Fibroblast of skin of back (primary cell): ENCODE measurements at places on chromosomes 13 and 19.

DNA sequence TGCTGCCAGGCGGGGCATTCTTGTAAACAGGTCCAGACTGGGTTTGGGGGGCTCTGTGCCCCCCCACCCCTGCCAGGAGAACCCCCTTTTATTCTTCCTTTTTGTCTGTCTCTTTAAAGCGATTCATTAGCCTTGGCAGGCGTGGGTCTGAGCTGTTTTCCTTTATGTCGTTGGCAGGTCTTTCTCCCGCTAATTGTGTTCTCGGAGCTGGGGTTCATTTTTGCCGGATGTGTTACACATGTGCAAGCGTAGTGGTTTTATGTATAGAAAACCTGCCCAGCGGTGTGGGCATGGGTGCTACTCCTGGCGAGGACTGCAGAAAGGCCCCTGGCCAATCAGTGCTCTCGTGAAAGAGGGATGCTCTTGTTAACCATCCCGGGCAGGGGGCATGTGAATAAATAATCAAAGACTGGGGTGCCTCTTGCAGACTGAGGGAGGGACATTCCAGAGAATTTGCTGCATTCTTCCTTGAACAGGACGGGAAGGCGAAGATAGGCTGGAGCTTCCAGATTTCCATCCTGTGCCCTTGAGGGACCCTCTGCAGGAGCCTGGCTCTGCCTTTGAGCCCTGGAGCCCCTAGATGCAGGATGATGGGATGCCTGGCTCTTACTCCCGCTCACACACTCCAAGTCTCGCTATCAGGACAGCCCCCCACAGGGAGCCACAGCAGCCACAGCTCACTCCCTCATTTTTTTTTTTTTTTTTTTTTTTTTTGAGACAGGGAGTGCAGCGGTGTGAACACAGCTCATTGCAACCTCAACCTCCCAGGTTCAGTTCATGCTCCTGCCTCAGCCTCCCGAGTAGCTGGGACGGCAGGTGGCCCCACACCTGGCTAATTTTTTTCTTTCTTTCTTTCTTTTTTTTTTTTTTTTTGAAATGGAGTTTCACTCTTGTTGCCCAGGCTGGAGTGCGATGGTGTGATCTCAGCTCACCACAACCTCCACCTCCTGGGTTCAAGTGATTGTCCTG, 14.1 kb downstream of the CARM1 start:
- peak; percentile 22 for DNase-seq

GRCh38 chr13:36919171-36919832, 736 bp downstream of the SMAD9 start:
- DNase-seq = peak; percentile 53

DNA sequence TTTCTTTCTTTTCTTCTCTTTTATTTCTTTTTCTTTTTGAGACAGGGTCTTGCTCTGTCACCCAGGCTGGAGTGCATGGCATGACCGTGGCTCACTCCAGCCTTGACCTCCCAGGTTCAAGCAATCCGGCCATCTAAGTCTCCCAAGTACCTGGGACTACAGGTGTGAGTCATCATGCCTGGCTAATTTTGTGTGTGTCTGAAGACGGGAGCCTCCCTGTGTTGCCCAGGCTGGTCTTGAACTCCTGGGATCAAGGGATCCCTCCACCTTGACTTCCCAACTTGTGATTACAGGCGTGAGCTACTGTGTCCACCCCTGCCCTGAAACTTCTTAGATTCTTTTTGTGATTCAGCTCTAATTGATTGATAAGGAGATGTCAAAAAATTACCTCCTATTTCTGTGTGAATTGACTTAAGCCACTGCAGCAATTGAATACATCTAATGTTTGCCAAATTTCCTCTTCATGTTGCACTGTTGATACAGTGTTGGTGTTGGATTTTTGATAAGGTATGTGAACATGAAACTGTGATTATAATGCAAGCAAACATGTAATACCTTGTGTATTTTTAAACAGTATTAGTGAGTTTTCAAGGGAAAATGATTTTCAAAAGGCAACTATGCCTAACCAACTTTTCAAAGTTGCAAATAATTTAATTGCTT, 22.6 kb downstream of the KLF5 start:
- no peak for DNase-seq

- no peak for DNase-seq
Measured at GRCh38 chr19:4210166-4210731, 19.1 kb upstream of the EBI3 start.

DNA sequence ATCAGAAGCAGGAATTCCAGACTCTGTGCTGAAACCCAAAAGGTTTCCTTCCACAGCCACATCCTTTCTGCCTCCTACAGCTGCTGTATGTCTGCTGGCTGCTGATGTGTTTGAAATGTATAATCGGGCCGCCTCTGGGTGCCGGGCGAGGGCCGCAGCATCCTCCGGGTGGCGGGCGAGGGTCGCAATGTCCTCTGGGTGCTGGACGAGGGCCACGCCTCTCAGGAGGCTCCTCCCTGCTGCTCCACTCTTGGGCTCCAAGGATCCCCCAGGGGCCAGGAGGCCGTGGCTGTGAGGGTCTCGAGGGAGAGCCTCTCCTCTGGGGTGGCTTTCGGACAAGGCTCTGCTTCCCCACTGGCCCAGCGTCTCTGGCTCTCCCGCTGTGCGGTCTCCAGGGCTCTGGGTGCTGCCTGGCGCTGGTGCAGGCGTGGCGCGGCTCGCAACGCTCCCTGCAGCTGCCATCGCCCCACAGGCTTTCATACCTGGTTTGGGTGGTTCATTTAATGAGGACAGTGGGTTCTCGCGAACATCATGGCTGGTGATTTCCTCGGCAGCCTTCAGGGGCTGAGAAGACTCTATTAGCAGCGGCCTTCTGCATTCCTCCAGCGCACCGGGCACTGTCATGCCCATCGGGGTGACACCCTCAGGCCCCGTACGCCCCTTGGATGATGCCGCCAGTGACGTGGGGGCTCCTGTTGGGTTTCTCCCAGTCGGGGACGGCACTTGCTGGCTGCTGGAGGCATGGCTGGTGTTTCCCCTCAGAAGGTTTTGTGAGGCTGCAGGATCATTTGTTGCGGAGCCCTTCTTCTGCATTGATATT, 41.8 kb upstream of the GRTP1 start:
- no peak for DNase-seq

- DNase-seq = no peak
Measured at GRCh38 chr13:74027161-74027779, 106.9 kb downstream of the KLF12 start.

DNA sequence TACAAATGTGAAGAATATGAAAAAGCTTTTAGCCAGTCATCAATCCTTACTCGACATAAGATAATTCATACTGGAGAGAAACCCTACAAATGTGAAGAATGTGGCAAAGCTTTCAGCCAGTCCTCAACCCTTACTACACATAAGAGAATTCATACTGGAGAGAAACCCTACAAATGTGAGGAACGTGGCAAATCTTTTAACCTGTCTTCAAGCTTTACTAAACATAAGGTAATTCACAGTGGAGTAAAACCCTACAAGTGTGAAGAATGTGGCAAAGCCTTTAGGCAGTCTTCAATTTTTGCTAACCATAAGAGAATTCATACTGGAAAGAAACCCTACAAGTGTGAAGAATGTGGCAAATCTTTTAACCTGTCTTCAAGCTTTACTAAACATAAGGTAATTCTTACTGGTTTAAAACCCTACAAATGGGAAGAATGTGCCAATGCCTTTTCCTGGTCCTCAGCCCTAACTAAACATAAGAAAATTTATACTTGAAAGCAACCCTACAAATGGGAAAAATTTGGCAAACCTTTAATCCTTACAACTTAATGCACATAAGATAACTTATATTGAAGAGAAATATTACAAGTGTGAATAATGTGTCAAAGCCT, 74.1 kb upstream of the ZNF681 start:
- no peak for DNase-seq

- DNase-seq = peak; percentile 46
Measured at GRCh38 chr13:75139291-75139690, 342.7 kb downstream of the TBC1D4 start.

GRCh38 chr13:58852076-58852475, 1220.5 kb downstream of the PCDH17 start:
- DNase-seq = peak; percentile 30

- DNase-seq = peak; percentile 8
Measured at GRCh38 chr13:59360108-59360507, 803.6 kb downstream of the DIAPH3 start.

DNA sequence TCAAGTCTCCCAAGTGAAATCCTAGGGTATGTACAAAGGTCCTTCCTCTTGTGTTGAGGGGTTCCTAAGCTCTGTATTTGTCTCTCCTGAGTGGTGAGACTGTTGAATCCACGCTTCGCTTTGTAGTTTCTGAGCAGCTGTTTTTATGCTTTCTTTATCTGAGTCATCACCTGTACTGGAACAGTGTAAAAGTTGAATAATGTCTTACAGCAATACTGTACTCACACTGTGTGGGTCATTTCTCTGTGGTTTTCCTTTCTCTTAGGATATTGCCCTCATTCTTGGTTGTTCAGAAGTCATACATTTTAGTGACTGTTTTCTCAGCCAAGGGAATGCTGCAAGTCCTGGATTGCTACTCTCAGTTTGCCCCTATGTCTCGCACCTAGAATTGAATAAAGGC, 1596.6 kb downstream of the SLITRK5 start:
- DNase-seq = no peak

GRCh38 chr13:37148501-37148900, 43.0 kb upstream of the CSNK1A1L start:
- DNase-seq = peak; percentile 55

DNA sequence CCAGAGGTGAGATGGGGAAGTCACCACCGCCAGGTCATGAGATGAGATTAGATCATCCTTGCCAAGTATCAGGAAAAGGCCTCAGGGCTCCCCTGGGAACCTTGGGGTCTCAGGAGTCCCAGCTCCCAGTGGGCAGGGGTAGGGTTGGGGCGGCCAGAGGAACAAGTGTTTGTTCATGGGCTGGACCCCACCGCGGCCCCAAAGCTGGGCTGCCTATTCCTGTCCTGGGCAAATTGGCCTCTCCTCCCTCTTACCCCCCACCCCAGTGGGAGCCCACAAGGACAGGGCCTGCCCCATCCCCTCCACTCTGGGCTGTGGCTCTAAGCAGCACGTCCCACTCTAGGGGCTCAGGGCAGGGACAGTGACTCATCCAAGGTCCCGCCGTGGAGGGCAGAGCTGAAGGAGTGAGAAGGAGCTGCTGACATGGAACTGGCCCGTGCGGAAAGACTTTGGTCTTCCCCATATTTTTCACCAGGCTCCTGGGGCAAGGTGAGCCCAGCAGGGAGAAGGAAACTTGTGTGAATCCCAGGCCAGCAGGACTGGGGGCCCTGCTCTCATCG, 4.0 kb upstream of the HCN2 start:
- DNase-seq = peak; percentile 38

- DNase-seq = no peak
Measured at GRCh38 chr19:49712397-49712859, 21.5 kb downstream of the CPT1C start.

DNA sequence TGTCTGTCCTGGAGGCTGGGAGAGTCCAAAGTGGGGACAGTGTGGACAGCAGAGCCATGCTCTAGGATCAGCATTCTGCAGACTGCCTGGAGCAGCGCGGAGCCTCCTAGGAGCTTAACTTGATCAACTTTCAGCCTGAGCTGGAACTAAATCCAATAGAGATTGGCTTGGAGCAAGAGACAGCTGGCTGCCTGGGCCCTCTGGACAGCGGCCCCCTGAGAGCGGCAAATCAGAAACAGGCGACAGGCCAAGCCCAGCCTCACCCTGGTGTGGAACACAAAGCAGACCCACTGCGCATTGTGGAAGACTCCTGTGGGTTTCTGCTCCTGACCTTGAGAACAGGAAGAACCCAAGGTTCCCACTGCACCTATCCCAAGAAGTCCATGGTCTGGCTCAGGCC, 462.2 kb downstream of the TSHZ3 start:
- no peak for DNase-seq

DNA sequence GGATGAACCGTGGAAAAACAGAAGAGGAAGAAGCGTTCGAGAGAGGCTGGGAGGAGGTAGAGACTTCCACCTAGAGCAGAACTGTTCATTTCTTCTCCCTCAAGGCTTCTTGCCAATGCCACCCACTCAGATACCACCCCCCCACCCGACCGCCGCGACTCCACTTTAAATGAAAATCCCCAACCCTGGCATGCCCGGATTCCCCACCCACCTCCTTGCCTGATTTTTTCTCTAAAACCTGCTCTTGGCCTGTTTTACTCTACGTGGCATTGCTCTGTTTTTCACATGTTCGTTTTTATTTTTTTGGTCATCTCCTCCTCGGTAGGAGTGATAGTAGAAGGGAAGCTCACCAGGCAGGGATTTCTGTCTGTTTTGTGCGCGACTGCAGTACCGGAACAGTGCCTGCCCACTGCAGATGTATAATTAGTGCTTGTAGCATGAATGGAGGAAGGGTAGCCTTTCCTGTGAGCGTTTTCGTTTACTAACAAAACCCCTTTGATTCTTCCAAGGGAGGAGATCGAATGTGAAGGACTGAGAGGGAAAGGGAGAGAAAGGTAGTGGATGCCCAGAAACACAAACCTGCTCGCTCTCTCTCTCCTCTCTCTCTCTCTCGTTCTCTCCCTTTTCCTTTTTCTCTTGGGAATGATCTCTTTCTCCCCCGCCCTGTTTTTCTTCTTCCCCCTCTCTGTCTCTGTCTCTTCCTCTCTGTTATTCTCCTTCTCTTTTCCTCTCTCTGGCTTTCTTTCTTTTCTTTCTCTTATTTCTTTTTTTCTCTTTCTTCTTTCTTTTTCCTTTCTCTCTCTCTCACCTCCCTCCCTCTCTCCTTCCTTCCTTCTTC, 2.2 kb downstream of the CD70 start:
- DNase-seq = no peak

DNA sequence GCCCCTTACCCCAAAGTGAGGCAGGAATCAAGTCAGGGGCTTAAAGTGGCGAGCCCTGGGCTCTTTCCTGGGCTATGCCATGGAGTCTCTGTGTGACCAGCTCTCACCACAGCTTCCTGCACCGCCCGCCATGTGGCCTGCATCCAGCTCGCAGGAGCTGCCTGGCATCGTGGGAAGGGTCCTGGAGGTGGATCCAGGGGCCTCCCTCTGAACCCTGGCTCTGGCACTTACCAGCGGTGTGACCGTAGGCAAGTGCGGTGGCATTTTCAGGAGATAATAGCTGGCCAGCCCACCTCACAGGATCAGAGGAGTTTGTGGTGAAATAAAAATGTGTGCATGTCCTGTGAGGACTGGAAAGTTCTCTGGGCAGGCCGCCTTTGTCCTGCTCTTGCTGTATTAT, 26.0 kb downstream of the DHRS12 start:
- DNase-seq = no peak

DNA sequence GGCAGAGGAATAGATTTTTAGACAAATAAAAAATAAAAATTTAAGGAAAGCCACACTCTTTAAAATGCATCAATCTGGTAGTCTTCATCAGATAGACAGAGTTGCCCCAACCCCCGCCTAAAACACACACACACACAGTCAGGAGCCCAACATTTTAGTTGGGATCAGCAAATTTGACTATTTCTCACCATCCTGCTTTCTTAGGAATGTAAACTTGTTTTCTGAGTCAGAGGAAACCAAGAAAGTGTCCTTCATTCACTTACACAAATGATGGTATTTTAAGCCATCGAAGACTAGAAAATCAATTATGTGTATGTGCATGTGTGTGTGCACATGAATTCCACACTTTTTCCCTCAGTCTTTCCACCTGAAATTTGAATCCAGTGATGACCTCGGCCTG, 1657.5 kb downstream of the SLITRK1 start:
- no peak for DNase-seq

- no peak for DNase-seq
Measured at GRCh38 chr19:50258918-50259372, 55.5 kb downstream of the MYH14 start.

- DNase-seq = no peak
Measured at GRCh38 chr19:845707-846521, 5.1 kb downstream of the PRTN3 start.
